AG10803 (cell line): ENCODE measurements at places on chromosomes 3 and 15.
A peak's percentile ranks its signal among the peaks of the same experiment; 100 is the strongest.

DNA sequence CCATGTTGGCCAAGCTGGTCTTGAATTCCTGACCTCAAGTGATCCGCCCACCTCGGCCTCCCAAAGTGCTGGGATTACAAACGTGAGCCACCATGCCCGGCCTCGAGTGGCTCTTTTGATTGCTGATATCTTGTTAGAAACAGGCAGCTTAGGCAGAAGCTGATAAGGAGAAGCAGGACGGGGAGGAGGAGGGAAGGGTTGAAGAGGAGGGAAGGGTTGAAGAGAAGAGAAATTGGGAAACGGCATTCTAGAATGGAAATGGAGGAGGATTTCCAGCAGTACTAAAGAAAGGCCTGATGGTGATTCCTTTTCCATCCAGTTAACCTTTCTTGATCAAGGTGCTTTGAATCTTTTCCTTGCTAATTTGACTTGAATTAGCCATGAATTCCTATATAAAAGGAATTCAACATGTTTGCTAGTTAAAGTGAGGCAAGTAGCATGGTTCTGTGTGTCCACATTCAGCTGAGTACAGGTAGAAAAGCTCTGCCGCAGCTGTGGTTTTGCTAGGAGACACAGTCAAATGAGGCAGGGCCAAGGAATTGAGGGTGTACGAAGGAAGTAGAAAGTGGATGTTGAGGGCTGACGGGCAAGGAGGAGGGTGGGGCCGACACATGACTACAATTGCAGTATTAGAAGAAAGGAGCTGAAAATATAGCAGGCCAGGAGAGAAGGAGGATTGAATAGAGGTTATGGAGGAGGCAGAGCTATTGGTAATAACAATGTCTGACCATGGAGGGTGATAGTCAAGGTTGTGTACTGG, 27.2 kb upstream of the ATP1B3 start:
- DNase-seq, result no peak

DNA sequence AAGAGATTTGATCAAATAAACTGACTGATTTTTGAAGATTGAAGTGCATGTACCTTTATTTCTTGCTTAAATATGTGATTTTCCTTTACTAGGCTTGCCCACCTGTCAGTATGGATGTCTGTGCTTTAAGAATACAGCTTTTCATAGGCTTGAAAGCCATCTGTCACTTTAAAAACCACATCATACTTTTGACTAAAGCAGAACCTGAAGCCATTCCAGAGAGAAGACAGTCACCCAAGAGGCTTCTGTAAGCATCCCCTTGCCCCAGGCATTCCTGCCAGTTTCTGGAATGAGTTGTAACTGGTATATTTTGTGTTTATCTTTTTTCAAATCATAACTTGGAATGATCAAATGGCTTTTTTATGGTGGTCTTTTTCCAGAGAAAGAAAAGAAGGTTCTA, 24.0 kb downstream of the HPS3 start:
- DNase-seq, result no peak

- DNase-seq, result no peak
Observed at GRCh38 chr3:137669519-137670060, 94.5 kb upstream of the SOX14 start.

DNA sequence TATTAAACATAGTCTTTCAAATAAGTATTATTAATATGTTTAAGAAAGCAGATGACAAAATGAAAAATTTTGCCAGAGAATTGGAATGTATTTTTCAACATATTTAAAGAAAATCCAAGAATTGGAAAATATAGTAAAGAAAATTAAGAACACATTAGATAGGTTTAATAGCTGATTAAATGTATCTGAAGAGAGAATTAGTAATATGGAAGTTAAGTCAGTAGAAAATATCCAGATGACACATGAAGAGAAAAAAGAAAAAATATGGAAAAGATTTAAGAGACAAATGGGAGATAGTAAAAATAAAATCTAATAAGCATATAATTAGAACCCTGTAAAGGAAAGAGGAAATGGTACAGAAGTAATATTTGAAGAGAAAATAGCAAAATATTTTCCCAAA, 18.0 kb upstream of the POMGNT2 start:
- DNase-seq, result no peak

DNA sequence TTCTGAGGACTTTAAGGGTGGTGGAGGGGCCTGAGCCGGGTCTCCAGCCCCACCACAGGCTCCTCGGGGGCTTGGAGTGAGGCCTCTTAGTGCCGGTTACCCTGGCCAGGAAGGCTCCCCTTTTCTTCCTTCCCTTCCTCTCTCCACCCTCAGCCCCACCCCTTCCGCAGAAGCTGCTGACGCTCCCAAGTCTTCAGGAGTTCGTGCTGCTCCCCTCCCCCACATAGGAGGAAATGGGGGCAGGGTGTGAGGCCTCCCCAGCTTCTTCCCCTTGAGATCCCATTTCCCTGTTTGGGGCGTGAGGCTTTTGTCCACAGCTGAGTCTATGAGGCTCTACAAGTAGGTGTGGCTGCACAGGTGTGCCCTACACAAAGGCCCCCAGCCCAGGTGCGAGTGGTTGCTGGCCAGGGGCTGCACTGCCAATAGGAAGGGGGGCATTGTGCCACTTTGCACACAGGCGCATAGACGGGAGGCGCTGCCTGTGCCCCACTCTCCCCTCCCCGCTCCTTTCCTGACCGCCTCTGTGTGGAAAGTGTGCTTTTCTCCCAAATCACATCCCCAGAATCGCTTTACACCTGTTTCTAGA, 915 bp upstream of the CALML4 start:
- DNase-seq, result no peak

GRCh38 chr3:143600756-143601718, 247.2 kb downstream of the SLC9A9 start:
- DNase-seq, result peak; percentile 5

DNA sequence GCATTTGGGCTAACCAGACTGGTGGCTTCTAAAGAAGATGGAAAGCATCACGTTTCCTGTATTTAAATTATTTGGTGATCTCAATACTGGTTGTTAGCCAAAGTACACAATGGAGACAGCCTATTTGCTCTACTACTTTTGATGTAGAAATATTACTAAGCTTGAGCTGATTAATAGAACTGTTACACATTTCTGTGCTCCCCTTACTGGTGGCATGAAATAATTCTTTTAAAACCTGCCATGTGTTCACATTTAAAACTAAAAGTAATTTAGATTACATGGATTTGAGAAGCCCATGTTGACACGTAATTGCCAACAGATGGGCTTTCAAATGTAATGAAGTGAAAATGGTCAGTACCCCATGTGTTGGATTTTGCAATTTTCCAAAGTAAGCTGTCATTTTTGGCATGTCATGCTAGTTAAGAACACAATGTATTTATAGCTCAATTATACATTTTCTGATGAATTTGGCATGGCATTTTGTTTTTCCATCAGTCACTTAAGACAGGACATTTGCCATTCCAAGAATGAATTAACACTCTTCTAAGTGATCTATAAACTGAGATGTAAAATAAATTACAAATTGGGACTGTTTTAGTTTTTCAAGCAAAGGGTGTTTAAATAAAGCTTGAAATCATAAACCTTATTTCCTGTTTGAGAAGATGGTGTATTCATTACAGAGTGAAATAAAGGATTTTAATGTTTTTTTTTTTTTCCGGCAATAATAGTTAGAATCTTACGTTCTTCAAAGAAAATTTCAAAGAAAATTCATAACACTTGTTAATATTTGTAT, 10.8 kb upstream of the RARRES1 start:
- peak; percentile 85 for DNase-seq

DNA sequence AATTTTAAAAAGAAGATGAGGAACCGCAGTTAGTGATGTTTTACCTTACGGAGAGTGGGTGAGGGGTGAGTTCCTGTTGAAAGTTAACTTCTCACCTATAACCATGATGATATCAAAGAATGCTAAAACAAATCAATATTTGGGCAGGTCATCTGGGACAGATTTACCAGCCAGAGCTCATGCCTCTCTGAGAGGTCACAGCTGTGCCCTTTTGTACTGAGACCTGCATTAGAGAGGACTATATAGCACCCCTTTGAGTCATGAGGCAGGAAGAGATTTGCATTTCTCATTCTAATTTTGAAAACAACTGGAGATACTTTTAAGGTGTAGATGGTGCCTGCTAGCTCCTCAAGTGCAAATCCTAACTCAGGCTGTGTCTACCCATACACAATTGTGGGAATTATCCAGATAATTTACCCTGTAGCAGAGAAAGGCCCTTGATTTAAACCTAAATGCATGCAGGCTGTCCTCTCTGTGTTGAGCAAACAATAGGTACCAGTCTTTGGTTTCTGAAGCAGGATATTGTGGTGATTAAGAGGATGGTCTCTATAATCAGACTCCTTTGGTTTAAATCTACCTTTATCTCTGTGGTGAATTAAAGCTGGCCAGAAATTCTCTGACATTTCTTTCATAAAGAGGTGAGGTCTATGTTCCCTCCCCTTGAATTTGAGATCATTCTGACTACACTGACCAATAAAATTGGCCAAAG, 5.8 kb upstream of the TM4SF4 start:
- DNase-seq, result no peak

DNA sequence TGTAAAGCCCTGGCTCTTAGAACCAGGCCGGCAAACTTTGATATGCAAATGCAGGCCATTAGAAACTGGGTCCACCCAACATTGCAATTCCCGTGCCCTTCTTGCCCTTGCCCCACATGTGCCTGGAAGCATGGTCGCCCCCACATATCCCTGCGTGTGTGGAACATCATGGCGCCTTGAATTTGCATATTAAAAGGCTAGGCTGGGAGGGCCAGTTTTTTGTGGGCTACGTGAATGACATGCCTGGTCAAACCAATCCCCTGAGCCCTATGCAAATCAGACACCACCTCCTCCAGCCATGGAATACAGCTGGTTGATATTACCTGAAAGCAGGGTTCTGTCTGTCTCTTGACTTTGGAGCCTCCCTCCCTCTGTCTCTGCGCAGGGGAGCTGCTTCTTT, 58.7 kb upstream of the ARHGEF26 start:
- no peak for DNase-seq

- DNase-seq, result peak; percentile 4
Observed at GRCh38 chr3:87354398-87354797, 78.0 kb upstream of the POU1F1 start.

DNA sequence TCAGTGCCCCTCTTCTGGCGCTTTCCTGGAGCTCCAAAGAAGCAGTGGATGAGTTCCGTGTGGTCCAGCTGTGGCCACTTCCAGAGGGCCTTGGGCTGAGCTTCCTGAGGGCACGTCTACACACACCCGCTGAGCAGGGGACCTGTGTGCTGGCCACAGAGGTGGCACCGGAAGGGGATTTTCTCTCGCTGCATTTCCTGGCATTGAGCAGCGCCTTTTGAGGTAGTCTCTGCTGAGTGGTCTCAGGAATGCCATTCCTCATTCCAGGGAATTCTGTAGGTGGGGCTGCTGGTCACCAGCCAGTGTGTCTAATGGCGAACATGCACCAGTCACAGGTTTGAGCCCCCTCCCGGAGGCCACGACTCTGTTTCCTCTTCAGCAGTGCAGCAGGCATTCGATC, 48.1 kb downstream of the AMOTL2 start:
- no peak for DNase-seq

- DNase-seq, result no peak
Observed at GRCh38 chr3:161054860-161055604, 50.1 kb downstream of the B3GALNT1 start.

GRCh38 chr15:99440551-99441443, 125.0 kb upstream of the MEF2A start:
- DNase-seq, result no peak

DNA sequence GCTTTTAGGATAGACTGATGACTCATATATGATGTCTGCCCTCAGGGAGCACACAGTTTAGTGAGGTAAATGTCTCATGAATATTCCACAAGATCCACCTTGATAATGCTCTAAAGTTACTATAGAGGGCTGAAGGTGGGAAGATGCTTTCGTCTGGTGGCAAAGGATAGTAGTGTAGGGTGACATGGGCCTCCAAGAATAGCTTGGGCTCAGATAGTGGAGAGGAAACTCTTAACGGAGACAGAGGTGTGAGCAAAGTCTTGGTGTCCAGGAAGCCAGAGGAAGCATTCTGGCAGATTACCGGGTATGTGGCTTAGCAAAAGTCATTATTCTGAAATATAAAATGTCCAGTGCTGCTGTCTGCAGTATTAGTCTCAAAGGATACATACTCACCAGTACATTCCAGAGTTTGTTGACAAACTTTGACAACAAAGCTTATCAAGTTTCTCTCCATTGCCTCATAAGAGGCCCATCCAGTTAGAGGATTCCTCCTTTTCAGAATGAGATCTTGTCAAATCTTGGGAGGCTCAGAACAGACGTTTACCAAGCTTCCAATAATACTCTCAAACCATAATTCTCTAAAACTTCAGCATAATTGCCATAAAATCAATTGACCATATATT, 316.7 kb downstream of the LPP start:
- no peak for DNase-seq

GRCh38 chr3:71577011-71577410, 6.5 kb downstream of the FOXP1 start:
- DNase-seq, result no peak

- peak; percentile 72 for DNase-seq
Observed at GRCh38 chr15:80776420-80777045, 2.6 kb upstream of the CEMIP start.

GRCh38 chr3:186095561-186096081, 13.3 kb downstream of the ETV5 start:
- DNase-seq, result no peak

DNA sequence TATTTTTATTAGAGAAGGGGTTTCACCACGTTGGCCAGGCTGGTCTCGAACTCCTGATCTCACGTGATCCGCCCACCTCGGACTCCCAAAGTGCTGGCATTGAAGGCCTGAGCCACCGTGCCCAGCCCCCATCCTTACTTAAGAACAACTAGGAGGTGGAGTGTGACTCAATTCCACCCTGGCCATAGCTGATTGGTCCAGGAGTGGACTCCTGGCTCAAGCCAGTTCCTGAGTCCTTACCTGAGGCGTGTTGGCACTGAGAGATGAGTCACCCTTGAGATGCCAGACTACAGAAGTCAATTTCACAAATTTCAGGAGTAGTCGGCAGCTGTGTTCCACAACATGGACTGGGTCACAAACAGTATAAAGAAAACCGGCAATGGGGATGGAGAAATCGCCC, 124.2 kb downstream of the SHQ1 start:
- no peak for DNase-seq

DNA sequence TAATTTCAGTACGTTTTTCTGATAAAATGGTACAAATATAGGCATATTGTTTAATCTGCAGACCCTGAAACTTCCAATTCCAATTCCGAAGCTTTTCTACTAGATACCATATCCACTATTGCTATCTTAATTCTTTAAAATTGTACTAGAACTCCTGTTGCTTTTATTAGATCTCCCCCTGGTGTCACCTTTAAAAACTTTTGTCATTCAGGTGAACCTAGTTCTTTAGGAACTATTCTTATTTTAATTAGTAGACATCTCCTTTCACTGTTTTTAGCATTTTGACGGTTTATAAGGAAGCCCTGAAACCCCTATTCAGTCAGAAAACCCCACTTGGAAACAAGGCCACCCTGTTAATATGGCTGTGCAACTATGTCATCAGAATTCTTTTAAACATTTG, 22.3 kb downstream of the C2CD4B start:
- DNase-seq, result no peak

- peak; percentile 35 for DNase-seq
Observed at GRCh38 chr3:58237941-58238681, 519 bp downstream of the ABHD6 start.
